AG04449 (cell line): ENCODE measurements at places on chromosomes 12 and 14.
A peak's percentile ranks its signal among the peaks of the same experiment; 100 is the strongest.

DNA sequence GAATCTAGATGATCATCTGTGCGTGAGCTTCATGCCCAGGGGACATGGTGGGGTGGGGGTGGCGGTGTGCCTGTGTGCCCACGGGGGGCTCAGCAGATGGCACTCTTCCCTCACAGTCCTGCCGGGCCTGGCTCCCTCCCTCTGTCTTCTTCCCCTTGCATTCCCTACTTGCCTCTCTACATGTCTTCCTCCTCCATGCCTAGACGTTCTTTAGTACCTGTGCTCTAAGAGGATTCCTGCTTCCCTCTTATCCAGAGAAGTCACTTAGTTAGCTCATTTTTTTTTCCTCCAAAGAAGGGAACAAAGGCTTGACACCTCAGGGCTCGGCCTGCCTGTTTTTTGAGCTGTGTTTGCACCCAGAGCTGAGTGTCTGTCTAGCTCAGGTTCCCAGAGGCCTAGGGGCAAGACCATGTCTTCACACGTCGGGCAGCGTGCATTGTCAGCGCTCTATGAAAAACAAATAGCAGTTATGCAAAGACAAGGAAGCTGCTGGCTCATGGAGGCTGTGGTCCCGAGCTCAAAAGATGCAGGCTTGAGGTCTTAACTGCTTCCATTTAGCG lies 48.8 kb downstream of the NINJ2 start:
- no peak for DNase-seq

- no peak for DNase-seq
Observed at GRCh38 chr14:94081386-94081820, 293 bp downstream of the IFI27L1 start.

GRCh38 chr12:11695321-11695720 lies 45.8 kb downstream of the ETV6 start:
- DNase-seq, result no peak

DNA sequence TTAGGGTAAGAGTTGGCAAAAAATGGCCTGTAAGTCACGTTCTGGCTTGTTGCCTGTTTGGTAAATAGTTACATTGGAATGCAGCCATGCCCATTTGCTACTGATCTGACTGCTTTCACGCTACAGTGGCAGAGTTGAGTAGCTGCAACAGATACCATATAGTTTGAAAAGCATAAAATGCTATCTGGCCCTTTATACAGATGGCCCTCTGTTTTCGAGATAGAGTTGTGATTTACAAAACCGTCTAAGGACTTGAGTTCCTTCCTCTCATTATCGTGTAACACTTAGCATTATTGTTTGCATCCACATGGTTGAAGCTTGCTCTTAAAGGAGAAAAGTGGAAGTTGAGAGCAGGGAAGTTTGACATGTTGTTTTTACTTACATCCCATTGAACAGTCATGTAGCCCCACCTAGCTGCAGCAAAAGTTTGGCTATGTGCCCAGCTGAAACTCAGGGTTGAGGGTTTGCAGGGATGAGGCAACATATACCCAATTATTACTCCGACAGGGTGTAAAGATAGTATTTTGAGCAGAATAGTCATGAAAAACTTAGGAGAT lies 11.3 kb upstream of the SCFD1 start:
- DNase-seq, result no peak

GRCh38 chr14:23540141-23540469 lies 11.5 kb downstream of the ZFHX2 start:
- DNase-seq, result no peak

- DNase-seq, result no peak
Observed at GRCh38 chr14:92789457-92790089, 4.5 kb upstream of the GOLGA5 start.

DNA sequence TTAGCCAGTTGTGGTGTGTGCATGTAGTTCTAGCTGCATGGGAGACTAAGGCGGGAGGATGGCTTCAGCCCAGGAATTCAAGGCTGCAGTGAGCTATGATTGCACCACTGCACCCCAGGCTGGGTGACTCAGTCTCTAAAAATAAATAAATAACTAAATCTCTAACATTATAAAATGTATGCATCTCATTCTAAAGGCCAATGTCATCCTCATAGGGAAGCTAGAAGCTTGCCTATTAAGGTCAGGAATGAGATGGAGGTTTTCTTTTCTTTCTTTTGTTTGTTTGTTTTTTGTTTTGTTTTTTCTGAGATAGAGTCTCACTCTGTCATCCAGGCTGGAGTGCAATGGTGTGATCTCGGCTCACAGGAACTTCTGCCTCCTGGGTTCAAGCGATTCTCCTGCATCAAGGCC lies 48.8 kb upstream of the PAPLN start:
- peak; percentile 44 for DNase-seq

DNA sequence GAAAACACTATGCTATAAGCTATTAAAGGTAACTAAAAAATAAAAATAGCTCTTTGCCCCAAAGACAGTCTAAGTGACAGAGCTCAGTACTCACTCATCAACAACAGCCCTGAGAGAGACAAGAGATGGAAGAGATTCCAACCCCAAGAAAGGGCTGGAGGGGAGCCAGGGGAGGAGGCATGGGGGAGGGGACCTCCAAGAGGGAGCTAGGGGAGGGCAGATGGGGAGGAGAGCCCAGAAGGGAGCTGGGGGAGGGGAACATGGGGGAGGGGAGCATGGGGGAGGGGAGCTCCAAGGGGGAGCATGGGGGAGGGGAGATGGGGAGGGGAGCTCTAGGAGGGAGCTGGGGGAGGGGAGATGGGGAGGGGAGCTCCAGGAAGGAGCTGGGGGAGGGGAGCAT lies 7.7 kb downstream of the SSH1 start:
- DNase-seq, result no peak

GRCh38 chr12:47039079-47039478 lies 40.3 kb upstream of the PCED1B start:
- DNase-seq, result no peak

DNA sequence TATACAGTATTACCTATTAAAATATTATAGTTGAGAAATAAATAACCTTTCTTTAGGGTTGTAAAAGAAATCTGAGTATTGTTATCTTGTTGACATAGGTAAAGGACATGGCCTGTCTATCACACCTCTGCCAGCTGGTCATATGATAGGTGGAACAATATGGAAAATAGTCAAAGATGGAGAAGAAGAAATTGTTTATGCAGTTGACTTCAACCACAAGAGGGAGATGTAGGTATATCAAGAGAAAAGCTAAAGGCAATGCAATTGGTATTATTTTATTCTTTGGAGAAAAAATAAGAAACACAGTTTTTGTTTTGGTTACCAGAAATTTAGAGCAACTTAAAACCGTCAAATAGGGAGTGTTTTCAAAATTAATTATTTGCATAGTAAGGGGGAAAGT lies 13.5 kb downstream of the CPSF2 start:
- no peak for DNase-seq

- DNase-seq, result no peak
Observed at GRCh38 chr14:102568115-102568614, 24.3 kb upstream of the RCOR1 start.

GRCh38 chr12:65810036-65810435 lies 14.2 kb upstream of the HMGA2 start:
- no peak for DNase-seq

DNA sequence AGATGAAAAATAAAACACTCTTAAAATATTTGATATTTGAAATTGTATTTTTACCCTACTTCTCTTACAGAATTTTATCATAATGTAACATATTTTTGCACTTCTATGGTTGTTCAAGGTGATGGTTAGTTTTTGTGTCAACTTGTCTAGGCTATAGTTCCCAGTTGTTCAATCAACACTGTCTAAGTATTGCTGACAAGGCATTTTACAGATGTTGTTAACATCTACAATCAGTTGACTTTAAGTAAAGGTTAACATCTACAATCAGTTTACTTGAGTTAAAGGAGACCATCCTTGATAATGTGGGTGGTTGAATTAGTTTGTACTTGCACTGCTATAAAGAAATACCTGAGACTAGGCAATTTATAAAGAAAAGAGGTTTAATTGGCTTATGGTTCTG lies 206.5 kb downstream of the AEBP2 start:
- no peak for DNase-seq

- no peak for DNase-seq
Observed at GRCh38 chr14:61280526-61281185, 482 bp downstream of the TMEM30B start.

- no peak for DNase-seq
Observed at GRCh38 chr12:65769880-65770279, 54.4 kb upstream of the HMGA2 start.

GRCh38 chr14:91509083-91509877 lies 830 bp downstream of the PPP4R3A start:
- DNase-seq, result no peak

GRCh38 chr12:96256672-96257361 lies 62.6 kb downstream of the ELK3 start:
- no peak for DNase-seq

GRCh38 chr14:76672123-76672522 lies 89.1 kb upstream of the VASH1 start:
- DNase-seq, result no peak

GRCh38 chr12:7180685-7181084 lies 8.8 kb upstream of the PEX5 start:
- DNase-seq, result no peak

GRCh38 chr14:105525326-105525725 lies 1.1 kb upstream of the TMEM121 start:
- DNase-seq, result no peak
